ENCODE measurements at places on chromosomes 2 and 18.

- no peak for DNase-seq
Observed at GRCh38 chr2:95328358-95329125, 31.4 kb downstream of the KCNIP3 start.

DNA sequence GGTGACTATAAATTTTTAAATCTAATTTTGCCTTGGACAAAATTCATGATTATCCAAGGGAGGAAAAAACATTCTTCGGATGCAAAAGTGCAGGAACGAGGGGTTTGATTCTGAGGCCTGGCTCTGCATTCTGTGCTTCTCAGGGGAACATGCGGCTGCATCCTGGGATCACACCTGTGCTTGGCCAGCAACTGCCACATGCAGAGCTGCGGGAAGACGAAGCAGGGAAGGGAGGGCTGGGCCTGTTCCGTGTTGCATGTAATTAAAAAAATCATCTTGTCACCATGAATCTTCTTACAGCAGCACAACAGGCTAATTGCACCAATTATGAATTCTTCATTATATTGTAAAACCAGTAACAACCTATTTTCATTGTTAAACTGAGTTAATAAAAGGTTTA lies 158.0 kb upstream of the ALKAL2 start:
- no peak for DNase-seq

DNA sequence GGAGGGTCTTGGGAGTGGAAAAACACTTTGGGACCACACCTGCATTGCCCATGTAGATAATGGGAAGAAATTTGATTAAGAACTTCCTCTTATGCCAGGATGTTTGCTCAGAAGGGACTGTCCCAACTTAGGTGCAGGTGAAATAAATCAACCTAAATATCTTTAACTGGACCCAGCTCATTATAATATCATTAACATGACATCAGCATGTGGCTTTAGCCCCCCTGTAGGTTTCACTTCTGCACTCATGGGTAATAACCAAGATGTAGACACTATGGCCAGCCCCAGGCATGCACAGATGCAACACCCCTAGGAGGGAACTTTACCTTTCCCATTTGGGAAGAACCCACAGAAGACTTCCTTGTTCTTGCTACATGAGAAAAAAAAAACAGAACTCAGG lies 227.4 kb upstream of the ZNF804A start:
- DNase-seq, result no peak

DNA sequence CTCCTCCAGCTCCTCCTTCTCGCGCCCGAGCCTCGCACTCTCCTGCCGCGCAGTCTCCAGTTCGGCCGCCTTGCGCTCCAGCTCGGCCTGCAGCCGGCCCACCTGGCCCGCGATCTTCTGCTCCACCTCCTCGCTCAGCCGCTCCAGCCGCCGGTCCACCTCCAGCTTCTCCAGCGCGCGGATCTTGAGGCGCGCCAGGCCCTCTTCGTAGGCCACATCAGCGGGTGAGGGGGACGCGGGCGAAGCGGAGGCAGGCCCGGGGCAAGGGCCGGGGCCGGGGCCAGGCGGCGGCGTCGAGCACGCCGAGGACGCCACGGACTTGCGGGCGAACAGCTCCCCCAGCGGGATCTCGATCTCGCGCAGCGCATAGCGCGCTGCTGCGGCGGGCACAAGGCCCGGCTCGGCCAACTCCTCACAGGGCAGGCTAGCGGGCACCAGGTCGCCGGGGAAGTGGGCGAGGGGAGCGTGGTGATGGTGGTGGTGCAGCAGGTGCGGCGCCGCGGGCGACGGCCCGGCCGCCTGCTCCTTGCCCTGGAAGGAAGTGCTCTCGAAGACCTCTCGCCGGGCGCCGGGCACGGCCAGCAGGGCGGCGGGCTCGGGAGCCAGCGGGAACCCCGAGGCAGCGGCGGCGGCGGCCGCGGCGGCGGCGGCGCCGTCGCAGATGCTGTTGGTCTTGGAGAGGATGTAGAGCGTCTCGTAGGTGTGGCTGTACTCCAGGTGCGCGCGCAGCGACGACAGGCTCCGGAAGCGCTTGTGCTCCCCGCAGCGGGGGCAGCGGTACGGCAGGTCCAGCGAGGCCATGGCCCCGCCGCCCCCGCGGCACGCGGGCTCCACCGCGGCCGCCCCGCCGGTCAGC lies 15.2 kb downstream of the FBXO41 start:
- peak; percentile 85 for DNase-seq

- peak; percentile 46 for DNase-seq
Observed at GRCh38 chr2:45980161-45980865, 316.9 kb upstream of the EPAS1 start.

GRCh38 chr2:182503886-182504285 lies 77.0 kb upstream of the PDE1A start:
- no peak for DNase-seq

DNA sequence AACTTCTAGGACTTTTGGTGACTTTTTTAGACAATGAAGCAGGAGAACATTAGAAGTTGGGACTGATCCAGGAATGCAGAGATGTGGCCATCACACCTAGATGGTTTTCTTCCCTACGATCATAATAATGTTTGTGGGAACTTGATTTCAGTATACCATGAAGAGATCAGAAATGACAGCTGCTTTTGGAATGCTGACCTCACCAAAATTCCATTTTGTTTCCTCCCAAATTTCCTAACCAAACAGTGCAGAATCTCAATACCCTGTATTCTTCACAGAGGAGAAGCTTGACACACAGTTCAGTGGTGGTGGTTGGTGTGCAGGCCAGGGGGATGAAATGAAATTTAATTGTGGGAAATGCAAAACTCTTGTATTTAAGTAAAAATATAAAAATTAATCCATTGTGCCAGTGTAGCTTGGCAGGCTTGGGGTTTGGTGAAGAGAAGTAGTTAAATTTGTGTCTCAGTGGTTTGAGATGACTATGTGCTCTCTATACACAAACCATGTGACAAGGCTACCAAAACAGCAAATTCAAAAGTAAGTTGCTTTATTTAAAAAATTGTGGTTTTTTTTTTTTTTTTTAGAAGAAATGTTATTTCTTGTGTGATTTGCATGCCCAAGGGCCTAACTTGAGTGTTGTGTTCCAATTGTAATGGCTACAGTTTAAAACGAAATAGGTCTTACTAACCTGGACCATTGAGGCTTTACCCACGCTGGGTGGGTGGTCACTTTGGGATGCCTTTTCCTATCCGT lies 252.4 kb downstream of the LPIN1 start:
- no peak for DNase-seq

DNA sequence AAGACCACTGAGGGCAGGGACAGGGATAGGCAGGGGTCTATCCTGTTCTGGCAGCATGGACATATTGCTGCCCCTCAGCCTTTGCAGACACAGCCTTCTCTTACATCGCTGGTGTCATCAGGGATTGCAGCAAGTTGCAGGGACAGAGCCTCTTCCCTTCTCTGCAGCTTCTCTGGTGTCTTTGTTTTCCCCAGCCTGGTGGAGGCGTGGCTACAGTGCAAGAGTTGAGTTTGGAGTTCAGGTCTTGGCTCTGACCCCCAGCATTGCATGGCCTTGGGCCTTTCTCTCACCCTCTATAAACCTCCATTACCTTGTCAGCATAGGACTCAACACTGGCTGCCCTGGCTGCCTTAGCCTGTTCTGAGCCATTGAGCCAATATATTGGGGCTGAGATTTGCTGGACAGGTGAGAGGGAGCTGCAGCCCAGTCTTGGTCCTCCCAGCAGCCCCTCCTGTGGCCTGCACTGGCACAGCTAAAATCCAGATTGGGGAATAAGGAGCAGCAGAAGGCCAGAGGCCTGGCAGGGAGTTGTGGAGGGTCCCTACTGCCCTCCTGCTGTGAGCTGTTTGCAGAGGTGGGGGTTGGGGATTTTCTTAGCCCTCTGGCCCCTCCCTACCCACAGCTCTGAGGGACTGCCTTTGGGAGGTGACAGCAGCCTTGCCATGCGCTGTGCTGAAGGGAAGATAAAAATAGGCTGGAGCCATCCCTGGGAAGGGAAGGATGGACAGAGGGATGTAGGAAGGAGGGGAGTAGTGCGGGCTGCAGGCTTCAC lies 22.8 kb downstream of the EHD3 start:
- DNase-seq, result no peak

DNA sequence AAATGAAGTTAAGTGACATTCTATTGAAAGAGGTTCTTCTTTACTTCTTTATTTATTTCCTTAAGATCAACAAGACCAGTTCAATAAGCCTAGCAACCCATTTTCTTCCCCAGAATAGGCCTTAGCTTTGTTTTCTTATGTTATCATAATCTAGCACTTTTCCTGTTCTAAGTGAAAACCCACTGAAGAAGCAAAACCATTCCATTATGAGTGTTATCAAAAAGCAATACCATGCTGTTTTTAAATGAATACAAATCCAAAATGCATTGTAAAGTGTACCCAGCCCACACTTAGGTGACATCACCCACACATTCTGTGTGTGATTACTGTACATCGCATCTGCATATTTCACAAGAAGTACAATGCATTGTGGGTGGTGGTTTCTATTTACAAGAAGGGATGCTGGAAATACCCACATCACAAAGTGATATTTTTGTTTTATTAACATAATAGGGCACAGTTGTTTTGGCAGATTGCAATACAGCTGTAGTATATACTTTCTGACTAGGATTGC lies 679.5 kb downstream of the KCNJ3 start:
- DNase-seq, result no peak

DNA sequence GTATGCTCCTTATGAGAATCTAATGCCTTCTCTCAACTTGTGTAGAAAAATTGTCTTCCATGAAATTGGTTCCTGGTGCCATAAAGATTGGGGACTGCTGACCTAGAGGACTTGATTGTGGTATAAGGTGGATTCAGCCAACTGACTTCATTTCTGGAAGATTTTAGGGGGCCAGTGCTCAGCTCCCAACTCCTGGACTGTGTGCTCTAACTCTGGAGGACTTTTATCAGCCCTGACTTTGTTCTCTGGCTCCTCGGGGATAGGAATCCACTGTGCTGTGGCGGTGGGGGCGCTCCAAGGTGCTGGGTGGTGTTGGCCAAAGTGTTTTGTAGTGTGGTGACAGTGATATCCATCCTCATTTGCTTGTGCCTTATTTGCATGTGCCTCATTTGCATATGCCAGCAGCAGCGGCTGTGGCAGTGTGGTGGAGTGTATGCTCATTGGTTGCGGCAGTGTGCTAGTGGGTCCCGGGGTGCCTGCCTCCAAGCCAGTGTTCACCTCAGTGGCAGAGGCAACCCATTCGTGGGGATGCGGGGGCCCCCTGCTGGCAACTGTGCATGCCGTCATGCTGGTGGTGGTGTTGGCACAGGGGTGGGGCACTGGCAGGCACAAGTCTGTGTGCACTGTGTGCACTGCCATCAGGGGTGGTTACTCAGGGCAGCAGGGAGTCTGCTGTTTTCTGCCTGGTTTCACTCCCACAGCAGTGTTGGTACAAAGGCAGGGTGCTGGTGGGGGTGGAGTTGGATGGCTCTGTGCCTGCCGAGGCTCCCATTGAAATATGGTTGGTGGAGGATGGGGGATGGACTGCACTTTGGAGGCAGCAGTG lies 19.6 kb downstream of the EHBP1 start:
- peak; percentile 52 for DNase-seq

DNA sequence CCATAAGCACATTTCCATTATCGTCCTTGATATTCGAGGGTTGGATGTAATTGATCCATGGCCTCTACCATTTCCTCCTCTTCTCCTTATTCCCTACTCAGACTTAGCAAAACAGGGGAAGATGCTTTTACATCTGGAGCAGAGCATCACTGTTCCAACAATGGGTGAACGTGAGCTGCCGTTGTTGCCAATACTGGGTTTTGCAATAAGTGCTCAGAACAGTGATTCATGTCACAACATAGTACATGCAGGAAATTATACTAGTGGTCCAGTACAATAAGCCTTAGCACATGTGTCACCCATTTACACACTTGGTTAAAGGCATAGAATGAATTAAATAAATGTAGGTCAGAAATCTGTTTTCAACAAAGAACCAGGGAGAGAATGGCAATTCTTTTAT lies 112.4 kb downstream of the DCC start:
- DNase-seq, result no peak

DNA sequence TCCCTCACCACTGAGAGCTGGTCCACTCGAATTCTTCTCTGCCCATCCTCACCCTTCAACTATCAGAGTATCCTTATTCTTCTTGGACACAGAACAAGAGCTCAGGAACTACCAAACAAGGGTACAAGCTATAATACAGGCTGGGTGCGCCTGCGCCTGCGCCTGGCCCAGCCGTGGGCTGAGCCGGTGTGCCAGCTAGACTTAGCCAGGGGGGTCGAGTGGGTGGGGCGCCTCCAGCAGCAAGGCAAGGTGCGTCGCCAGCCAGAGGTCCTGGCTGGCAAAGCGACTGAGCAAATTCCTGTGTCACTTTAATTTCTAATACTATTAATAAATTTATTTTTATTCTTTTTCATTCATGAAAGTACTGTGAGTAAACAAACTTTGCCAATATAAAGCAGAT lies 1072.6 kb upstream of the PIK3C3 start:
- no peak for DNase-seq

GRCh38 chr2:4020649-4021048 lies 317.3 kb downstream of the DCDC2C start:
- peak; percentile 64 for DNase-seq

- DNase-seq, result no peak
Observed at GRCh38 chr2:239184968-239185903, 215.6 kb downstream of the HDAC4 start.

DNA sequence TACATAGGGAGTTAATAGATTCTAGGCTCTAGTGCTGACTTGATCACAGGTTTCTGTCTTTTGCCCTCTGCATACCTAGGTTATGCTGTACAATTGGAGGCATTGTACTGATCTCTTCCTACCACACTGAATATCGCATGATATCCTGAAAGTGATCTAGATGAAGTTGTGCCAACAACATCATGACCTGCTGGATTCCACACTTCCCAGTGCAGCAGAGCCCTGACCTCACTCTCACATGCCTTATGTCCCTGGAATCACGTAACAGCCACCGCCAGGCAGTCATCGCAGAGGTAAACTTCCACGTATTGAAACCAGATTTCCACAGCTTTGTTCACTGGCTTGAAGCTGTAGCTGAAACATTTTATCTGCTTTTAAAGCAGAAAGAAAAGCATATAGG lies 214.0 kb downstream of the ANKRD30B start:
- no peak for DNase-seq

DNA sequence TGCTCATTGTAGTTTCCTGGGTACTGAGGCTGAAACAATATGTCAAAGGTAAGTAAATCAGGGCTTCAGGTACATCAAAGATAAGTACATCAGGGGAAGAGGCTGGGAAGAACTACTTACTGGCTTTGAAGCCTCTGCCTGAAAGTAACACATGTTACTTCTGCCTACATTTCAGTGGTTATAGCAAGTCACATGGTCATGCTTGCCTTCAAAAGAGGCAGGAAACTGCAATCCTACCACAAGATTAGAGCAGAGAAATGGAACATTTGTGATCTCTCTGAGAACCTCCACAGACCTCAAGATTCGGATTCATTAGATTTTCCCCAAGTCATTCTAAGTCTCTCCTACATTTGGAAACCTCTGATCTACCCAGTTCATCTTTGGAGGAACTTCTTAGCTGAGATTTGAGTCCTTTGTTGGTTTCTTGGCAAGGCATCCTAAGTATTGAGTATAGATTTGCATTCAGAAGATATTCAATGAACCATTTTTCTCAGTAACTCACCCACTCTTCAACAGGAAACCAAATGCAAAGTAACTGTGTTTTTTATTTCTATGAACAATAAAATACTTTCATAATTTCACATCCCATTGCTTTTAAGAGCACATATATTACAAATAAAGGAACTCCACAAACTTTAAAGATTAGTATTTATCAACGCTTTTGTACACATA lies 48.5 kb upstream of the CCDC195 start:
- no peak for DNase-seq

GRCh38 chr2:237259201-237259600 lies 154.8 kb downstream of the COL6A3 start:
- no peak for DNase-seq

- DNase-seq, result no peak
Observed at GRCh38 chr2:237244178-237244577, 158.5 kb downstream of the COPS8 start.
